ENCODE measurements at places on chromosomes 6 and 20.

GRCh38 chr6:127967708-127968107, 66.8 kb upstream of the THEMIS start:
- no peak for DNase-seq

DNA sequence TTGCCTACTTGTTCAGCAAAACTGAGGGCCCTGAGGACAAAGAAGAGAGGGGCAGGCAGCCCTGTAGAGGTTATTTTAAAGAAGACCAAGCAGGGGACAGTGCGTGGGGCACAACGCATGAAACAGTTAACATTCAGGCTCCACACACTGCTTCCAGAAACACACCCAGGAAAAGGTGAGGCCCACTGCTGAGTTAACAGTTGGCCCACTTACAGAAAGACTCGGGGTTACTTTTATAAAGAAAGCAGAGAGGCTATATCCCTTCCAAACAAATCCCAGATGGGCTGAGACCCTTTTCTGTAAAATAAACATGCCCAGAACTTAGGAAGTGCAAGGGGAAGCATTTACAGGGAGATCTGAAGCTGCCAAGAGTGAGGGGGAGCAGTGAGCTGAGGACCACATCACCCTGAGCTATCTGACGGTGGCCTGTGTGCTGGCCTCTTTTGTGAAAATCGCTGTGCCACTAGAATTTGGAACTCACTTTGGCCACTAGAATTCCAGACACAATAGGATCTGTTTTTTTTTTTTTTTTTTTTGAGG, 49.8 kb upstream of the SSTR4 start:
- no peak for DNase-seq

DNA sequence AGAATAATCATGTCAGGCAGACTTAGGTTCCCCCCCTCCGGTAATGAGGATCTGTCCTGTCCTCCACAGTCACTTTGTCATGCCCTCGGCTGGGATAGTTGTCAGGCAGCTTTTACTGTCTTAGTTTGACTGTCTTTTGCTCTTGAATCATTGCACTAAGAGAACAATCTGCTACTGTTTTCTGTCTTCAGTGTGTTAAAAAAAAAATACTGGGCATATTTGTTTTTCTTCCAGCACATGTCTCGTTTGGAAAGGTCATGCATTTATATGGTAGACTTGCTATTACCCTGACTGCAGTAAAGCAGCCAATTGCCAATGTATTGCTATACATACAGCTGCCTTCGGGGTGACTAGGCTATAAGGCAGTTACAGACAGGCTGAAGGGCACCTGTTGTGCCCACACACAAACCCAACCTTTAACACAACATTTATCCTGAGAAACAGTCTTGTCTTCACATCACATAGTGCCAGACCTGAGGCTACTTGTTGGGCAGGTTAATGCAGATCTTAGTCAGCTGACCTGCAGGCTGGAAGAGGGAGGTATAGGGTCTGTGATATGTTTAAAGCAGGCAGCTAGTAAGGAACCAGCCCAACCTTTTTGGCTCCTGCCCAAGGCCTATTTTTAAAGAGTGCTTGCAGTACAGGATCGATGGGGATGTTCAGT, 26.7 kb downstream of the ARFGEF3 start:
- peak; percentile 29 for DNase-seq

- no peak for DNase-seq
Observed at GRCh38 chr20:45355209-45356084, 7.2 kb upstream of the SDC4 start.

- peak; percentile 50 for DNase-seq
Observed at GRCh38 chr6:28940294-28940857, 16.6 kb upstream of the TRIM27 start.

DNA sequence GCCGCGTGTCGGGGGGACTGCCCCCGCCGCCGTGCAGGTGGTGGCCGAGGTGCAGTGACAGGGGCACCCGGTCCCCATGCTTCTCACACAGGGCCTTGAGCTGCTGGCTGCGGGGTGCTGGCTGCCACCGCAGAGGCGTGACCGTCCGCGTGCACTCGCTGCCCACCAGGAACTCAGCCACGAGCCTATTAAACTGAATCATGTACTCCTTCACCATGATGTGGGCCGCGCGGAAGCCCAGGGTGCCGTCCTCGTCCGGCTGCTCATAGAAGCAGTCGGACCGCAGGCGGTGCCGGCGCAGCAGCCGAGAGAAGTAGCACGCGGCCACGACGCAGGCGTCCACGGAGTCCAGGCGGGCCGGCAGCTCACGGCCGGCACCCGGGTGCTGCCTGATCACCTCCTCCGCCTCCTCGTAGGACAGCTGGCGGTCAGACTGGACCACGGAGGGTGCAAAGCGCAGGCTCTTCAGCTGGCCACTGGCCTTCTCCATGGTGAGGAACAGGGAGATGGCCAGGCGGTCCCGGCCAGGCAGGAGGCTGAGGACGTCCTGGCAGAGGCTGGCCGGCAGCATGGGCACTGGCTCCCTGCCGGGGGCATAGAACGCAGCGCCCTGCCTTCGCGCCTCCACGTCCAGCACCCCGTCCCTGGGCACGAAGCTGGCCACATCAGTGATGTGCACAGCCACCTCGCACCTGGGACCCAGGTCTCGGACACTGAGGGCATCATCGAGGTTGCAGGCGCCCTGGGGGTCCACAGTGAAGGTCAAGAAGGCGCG, 9.8 kb downstream of the HELZ2 start:
- DNase-seq = no peak

DNA sequence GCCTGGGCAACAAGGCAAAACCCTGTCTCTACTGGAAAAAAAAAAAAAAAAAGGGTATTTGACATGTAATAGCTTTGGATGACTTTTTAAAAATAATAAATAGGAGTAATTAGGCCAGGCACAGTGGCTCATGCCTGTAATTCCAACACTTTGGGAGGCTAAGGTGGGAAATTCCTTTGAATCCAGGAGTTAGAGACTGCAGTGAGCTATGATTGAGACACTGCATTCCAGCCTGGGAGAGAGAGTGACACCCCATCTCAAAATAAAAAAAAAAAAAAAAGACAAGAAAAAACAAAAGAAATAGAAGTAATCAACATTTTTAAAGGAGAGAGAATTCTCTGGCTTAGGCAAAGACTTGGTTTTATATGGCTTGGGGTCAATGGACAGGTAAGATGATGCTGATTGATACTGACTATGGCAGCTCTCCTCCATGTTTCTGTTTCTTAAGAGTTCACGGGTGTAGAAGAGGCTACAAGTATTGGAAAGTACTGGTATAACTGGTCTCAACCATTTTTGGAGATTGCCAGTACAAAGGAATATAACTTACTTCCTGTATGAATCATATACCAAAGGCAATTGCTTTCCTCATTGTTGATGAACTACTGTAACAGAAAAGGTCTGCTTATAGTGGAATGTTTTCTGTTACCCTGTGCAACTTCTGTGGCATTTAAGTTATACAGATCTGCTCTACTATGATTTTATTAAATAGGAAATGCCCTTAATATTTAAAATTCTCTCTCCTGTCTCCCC, 10.1 kb downstream of the MAP3K5 start:
- no peak for DNase-seq

- no peak for DNase-seq
Observed at GRCh38 chr6:139882977-139883728, 508.7 kb upstream of the CITED2 start.

DNA sequence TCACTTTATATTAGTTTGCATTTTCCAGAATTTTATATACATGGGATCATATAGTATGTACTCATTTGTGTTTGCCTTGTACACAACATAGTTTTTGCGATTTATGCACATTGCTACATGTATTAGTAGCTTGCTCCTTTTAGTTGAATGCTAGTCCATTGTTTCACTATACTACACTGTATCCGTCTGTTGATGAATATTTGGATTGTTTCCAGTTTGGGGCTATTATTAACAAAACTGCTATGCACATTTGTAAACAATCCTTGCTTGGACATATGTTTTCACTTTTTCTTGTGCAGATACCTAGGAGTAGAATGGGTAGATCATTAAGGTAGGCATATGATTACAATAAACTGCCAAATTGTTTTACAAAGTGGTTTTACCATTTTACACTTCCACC, 3.9 kb upstream of the LRRC1 start:
- no peak for DNase-seq

GRCh38 chr20:3798373-3798768, 2.3 kb downstream of the CDC25B start:
- DNase-seq = no peak

DNA sequence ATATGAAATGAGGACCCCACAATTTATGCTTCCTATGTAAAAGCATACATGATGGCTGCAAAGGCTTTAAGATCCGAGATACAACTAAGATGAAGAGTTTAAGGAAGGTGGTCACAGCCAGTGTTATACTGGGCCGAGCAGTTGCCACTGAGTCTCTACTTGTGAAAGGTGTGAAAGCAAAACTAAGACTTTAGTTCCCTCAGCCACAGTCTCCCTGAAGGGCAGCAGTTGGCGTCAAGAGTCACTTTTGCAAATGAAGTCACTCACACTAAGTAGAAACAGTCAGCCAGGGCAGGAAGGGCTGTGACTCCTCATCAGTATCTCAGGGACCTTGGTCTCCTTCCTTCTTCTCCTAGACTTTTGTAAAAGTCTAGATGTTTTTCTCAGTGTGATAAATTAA, 191.6 kb upstream of the MCHR2 start:
- no peak for DNase-seq

DNA sequence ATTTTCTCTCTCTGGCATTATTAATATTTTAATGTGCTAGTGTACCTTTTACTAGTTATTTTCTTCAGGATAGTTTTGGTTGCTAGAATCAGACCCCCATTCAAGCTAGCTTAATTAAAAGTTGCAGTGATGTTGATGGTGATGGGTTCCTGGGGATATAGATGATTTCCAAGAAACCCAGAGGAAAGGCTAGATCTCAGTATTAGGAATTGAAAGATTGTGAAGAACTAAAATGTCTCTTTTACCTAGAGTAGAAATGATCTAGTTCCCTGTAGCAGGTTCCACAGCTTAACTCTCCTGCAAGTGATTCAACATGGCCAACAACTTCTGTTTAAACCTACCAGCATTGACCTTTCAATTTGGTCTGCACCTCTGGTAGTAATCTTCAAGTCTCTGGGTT, 78.6 kb downstream of the DOK5 start:
- DNase-seq = no peak

- DNase-seq = no peak
Observed at GRCh38 chr6:137871831-137872454, 4.9 kb downstream of the TNFAIP3 start.

DNA sequence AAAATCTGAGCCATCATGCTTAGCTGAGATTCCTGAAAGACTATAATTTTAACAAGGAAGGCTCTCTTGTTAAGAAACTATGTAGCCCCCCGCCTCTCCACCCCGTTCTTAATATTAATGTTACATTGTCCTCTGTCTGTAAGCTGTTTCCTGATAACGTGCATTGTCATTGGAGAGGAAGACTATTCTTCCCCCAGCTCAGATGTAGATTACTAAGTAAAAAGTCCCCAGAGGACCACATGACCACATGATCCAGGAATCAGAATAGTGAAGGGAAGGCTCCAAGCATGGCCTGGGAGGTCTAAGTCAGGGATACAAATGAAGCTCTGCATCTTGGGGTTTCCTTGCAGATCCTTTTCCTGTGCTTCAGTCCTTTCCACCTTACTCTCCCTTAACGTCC, 106.4 kb downstream of the JARID2 start:
- DNase-seq = no peak

DNA sequence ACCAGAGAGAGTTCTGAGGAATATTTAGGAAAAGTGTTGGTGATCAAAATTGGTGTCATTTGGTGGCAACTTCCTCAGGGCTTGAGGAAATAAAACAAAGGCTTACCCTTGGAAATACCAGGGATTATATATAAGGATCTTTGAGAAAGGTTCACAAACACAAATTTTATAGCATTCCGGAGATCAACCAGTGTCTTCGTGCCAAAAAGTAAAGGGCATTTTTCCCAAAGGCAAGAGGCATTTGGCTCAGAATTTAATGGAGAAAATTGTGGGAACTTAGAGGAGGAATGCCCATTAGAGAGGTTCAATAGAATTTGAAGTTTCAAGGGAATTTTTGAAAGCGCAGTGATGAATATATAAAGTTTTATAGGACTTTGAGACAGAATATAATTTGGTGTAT, 179.5 kb downstream of the FUT9 start:
- no peak for DNase-seq

DNA sequence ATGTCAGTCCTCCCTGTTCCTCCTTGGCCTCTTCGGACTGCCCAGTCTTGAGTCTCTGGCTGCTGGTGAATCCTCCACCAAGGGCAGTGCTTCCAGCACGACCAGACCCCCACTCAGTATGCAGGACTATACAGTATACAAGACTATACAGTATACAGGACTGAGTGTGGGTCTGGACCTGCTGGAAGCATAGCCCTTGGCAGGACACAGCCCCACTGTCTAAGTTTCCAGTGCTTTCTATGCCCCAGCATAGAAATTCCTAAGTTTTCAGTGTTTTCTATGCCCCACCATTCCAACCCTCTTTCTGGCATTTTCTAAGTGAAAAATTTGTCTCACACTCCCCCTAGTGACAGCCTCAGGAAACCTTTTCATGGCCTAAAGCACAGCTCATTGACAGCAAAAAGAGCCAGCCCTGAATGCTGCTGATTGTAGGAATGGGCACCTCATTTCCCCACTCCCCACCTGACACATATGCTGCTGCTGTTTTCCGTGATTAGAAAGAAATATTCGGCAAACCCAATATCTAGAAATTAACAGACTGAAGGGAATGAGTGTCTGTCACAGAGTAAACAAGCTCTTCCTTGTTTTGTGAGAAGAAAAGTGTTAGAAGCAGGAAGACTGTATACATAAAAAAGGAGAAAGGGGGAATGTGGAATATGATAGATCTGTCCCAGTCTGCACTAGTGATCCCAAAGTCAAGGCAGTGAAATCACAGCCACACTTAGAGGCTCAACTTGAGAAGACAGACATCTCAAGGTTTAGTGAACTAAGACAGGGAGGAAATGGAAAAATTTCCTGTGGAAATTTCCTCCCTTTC, 206.9 kb downstream of the IBTK start:
- DNase-seq = no peak

DNA sequence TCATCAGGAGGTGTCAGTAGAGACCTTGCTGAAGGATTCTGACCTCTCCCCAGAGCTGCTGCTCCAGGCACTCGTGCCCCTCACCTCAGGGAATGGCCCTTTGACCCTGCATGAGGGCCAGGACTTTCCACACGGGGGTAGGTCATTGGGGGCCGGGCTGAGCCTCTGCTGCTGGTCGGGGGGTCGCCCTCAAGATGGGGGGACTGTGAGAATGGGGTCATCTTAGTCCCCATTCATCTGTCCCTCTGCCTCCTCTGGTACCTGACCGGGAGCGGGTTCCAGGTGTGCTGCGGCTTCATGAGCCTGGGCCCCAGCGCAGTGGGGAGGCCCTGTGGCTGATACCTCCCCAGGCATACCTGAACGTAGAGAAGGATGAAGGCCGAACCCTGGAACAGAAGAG, 15.8 kb downstream of the DNPH1 start:
- no peak for DNase-seq

Data from mucosa of gallbladder (tissue), 1 donor.